ENCODE measurements at places on chromosomes 7 and 10.

- no peak for DNase-seq
These were observed 280.1 kb downstream of the SKAP2 start for GRCh38 chr7:26584326-26584725.

GRCh38 chr7:88539518-88539917, 220.0 kb upstream of the ZNF804B start:
- DNase-seq = no peak

DNA sequence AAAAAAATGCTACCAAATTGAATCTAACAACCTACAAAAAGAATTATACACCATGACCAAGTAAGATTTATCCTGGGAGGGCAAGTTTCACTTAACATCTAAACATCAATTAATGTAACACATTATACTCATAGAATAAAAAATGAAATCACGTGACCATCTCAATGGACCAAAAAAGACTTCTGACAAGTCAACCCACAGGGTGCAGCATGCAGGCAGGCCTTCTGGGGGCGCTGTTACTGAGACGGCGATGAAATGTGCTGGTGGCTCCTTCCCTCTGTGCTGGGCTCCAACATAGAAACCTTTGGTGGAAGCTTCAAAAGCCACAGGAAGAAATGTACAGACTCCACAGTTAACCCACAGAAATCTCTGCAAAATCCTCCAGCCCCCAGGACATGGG, 103.1 kb downstream of the INHBA start:
- DNase-seq = peak; percentile 26

DNA sequence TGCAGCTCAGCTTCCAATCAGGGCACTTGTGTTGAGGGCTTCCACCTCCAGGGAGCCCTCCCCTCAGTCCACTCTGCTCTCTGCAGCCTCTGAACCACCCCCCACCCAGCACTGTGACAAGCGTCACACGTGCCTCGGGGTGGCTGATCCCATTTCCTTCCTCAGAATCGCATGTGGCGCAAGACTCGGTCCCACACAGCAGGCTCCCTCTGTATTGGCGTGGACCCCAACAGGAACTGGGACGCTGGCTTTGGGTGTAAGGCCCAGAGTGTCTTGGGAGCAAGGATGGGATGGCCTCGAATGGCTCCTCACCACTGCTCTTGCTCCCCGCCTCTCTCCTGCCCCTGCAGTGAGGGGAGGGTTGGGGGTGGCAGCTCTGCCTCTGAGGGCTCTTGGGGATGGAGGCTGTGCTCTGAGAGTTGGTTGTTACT, 4.1 kb downstream of the CPA1 start:
- DNase-seq = no peak

GRCh38 chr7:95662987-95663386, 66.7 kb upstream of the PDK4 start:
- DNase-seq = no peak

Measured in NAMALWA (cell line).